ENCODE measurements at places on chromosomes 12 and 14.
A peak's percentile ranks its signal among the peaks of the same experiment; 100 is the strongest.

DNA sequence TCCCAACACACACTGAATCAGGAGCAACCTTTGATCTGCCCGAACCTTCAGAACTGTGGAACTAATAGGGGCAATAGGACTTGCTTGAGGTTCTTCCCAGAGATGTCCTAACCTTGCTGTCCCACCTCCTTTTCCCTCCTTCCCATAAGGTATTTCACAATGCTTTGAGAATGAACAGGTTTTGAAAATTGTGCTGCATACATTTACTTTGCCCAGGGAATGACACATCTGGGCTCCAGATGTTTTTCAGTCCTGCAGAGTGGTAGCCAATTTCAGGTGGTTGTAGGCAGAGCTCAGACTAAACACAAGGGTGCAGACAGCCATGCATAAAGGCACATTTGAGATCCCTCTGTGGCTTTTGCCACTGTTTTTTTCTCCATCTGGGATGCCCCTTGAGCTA, 206.7 kb upstream of the PWP1 start:
- no peak for DNase-seq

- DNase-seq: no peak
Observed at GRCh38 chr12:132077322-132078100, 66.6 kb downstream of the DDX51 start.

- peak; percentile 70 for DNase-seq
Observed at GRCh38 chr14:91317381-91318308, 73.1 kb upstream of the GPR68 start.

- DNase-seq: no peak
Observed at GRCh38 chr14:93741556-93742230, 46.6 kb downstream of the PRIMA1 start.

- no peak for DNase-seq
Observed at GRCh38 chr14:102932484-102933248, 10.2 kb downstream of the AMN start.

Data from mucosa of gallbladder (tissue), 1 donor.